ENCODE measurements at places on chromosomes 1 and 21.
A peak's percentile ranks its signal among the peaks of the same experiment; 100 is the strongest.

GRCh38 chr1:81596341-81596740, 204.4 kb upstream of the ADGRL2 start:
- DNase-seq = no peak

GRCh38 chr21:45129189-45129923, 55.0 kb downstream of the ADARB1 start:
- DNase-seq = no peak

DNA sequence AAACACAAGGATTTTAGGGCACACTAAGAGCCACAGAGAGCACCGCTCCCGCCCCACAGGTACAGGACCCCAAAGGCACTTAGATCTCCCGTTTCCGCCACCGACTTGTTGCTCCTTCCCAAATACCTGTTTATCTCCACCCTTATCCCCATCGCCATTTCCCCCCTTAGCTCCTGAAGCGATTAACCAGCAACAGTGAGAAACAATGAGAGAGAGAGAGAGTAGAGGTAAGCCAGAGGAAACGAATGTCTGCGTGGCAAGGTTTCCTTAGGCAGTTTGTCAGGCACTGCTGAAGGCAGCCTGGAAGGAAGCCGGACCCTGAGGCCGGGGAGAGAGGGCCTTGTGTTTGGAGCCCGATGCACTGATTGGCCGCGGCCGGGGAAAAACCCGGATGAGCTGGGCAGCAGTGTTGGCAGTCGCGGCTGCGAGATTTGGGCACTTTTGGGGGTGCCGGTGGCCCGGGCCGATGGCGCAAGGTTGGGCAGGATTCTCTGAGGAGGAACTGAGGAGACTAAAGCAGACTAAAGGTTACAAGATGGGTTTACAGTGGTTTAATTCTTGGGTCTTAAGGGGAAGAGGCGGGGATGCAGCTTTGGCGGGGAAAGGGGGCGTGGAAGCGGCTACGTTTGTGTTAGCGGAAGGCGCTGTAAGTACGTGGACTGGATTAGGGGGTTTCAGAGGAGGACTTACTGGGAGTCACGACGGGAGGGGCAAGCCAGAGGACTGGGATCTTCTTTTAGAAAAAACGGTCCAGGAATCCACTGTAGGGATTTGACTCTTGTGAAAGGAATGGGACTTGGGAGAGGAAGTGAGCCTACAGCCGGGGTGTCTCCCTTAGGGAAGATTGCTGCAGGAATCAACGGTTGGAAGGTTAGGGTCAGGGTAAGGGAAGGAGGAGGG, at the start of gene GORAB:
TSS of gene GORAB (plus strand) at position 409 of the 900 bp plus-strand sequence. CDS start at position 467, 58 bp downstream.
- DNase-seq = peak; percentile 95

GRCh38 chr1:172399756-172400721, 20.4 kb upstream of the C1orf105 start:
- DNase-seq = no peak

GRCh38 chr1:185663771-185664296, 70.4 kb upstream of the HMCN1 start:
- no peak for DNase-seq

DNA sequence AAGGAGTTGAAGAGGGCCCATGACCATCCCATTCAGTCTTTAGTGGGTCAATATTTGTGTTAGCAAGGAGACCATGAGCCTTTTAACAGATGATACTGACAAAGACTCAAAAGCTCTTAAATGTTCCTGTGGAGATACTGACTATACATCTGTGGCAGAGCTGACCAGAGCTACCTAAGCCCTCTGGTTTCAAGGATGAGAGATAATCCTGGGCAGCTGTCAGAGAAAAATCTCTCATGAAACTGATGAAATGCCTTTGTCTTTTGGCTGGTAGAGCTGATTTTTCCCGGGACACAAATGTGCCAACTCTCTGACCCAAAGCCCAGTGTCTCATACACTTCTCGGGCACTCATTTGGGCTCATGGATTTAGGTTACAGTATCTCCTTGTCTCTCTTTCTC, 100.9 kb downstream of the XCL2 start:
- DNase-seq = no peak

GRCh38 chr1:35486858-35487408, 70.3 kb downstream of the KIAA0319L start:
- DNase-seq = no peak

GRCh38 chr1:31376375-31377134, 3.7 kb upstream of the FABP3 start:
- no peak for DNase-seq

- no peak for DNase-seq
Observed at GRCh38 chr1:200542162-200542561, 78.4 kb downstream of the KIF14 start.

DNA sequence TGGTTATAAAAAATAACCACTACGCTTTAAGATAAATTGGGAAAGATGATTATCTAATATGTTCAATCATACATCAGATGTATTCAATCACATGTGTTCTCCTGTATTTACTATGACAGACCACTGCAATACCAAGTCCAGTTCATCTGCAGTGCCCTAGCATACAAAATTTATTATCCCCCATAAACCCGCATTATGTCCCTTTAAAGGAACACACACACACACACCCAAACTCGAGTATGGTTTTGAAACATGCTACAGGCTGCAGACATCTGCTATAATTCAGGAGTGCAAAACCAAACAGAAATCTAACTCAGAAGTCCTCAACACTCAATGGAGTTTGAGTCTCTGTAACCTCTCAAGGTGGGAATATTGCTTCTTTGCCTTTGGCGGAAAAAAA, 14.9 kb downstream of the ODF2L start:
- DNase-seq = no peak

DNA sequence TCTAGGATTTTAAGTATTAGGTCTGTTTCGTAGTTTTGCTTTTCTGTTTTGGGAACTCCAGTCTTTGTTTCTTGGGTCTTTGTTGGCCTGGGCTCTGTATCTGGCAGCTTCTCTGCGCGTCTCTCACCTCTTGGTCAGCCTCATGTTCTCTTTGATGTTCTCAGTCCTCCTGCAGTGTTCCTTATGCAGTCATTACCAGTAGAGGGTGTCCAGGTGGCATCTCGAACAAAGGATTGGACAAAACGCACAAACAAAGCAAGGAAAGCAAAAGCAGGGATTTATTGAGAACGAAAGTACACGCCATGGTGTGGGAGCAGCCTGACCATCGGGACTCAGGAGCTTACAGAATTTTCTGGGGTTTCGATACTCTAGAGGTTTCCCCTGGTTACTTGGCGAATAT, 133.7 kb upstream of the COL6A1 start:
- DNase-seq = no peak

DNA sequence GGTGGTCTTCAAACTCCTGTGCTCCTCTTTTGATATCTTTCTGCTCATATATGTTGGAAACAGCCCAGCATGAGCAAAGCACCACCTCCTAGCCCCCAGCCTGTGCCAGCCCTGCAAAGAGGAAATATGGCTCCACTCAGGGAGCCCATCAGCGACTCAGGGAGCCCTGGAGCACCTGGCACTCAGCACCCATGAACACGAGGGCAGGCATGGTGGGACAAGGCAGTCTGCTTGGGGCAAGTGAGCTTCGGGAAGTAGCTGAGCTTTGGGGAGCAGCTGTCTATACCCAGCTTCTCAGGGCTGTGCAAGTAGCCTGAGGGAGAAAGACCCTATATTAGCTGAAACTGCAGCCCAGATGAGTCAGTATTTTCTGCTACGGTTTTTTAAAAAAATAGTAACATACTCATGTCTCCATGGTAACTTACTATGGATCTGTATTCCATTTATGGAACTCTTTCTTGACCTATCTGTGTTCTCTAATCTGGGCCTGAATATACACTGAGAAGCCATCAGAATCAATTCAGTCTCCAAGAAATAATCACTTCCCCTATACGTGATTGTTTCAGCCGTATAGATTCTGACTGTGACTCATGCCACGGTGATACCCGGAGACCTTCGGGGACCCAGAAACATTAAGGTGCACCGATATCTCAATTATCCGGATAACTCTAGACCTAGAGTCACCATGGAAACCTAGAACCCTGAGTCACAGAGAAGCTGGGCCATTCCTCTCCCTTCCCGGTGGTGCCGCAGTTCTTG, 1.5 kb upstream of the ETS2 start:
- no peak for DNase-seq

DNA sequence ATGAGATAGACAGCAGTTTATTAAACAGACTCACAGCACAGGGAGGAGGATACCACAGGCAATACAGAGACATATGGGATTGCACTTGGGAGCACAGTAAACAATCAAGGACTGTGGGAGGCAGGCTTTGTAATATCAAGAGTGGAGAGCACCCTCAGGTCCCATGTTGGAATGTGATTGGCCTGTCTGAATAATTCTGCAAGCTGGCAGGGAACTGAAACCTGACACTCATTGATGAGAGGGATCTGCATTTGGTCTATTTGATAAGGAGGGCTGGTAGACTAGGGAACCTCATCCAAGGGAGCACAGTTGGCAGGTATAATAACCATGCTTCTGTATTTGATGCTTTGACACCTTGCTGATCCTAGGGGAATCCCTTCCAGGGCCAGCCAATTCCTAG, 69.9 kb upstream of the PRMT6 start:
- no peak for DNase-seq

DNA sequence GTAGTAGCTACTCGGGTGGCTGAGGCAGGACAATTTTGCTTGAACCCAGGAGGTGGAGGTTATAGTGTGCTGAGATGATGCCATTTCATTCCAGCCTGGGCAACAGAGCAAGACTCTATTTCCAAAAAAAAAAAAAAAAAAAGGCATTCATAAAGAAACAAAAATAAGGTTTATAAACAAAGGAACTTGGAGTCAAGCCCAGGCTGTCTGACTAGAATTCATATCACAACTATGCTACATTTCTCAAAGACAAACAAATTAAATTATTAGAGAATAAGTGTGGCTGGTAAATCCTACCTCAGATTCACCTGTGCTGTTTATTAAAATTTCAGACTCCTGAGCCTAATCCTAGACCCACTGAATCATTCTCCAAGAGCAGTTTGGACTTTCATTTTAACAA, 4.2 kb downstream of the GCLM start:
- no peak for DNase-seq

GRCh38 chr1:30950053-30950452, 41.5 kb upstream of the SDC3 start:
- no peak for DNase-seq

DNA sequence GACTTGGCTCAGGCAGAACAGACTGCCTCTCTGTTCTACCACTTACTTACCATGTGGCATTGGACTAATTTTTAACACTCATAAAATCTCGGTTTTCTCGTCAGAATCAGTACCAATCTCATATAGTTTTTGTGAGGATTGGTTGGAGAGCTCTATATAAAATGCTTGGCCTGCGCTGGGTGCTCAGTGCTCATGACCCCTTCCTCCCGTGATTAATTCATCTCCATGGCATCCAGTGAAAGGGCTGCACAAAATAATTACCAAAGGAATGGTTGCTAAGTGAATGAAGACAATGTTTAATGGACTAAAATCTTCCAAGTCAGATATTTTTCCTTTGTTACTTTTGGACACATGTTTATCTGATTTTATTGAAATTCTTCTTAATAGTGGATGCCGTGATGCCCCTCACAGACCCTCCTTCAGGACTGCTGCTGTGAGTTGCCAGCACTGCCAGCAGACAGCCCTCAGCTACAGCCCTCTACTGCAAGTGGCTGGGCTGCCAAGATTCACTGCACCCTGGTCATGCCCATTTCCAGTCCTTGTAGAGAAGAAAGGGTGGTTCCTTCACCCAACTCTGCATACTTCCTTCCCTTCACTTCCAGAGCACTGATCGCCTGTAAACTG, 436.5 kb downstream of the LMO4 start:
- no peak for DNase-seq

GRCh38 chr1:76185207-76185606, 110.7 kb downstream of the ST6GALNAC3 start:
- DNase-seq = no peak

- DNase-seq = peak; percentile 85
Observed at GRCh38 chr1:18632783-18633421, 2.3 kb downstream of the PAX7 start.

- peak; percentile 74 for DNase-seq
Observed at GRCh38 chr1:7470904-7471638, 300.0 kb upstream of the VAMP3 start.

- peak; percentile 78 for DNase-seq
Observed at GRCh38 chr21:41598561-41599431, 90.8 kb upstream of the TMPRSS2 start.

DNA sequence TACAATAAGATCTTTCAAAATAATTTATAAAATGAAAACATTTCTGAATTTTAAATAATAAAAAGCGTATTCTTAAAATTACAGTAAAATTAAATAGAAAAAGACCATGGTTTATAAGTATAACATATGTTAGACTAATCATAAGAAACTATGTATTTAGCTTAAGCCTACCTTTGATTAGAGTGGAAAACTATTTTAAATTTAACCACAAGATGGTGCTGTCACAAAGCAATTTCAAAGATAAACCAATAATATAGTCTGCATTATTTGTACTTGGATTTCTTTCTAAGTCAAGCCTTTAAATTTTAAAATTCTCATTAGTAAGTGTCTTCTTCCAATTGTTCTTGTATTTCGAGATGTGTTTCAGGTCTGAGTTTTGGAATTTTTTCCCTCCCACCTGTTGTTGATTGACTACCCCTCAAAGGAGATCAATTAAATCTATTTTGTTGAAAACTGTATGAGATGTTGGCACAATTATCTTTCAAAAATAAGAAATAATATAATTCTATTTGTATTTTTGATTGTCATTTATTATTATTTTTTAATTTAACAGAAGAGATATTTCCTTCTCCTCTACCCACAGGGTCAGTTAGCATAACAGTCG, 459.8 kb downstream of the KCNT2 start:
- DNase-seq = no peak

DNA sequence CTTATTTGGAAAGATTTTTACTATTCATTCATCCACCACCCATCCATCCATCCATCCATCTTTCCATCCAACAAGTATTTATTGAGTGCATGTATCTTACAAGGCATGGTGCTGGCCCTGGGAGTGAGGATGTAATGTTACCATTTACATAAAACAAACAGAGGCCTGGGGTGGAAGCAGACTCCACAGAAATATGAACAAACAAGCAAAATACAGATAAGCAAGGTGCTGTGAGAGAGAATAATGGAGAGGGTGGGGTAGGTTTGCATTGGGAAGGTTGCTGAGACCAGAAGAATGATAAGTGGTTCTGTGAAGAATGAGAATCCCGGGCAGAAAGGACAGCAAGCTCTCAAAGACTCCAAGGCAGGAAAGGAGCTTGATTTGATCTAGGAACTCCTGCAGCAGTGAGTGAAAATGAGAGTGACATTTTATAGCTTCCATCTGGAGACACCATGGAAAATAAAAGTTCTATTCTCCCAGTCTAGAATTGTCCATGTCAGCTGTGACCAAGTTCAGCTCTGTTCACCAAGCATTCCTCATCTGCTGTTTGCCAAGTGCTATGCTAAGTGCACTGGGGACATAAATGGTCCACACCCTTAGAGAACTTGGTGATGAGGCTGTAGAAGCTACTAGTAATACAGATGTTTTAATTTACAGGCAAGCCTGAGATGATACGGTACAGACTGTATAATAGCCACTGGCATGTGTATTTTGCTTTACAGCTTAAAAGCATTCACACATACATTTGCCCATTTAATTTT, 75.3 kb downstream of the PEX14 start:
- no peak for DNase-seq

All from lower lobe of right lung (tissue), 2 donors.